DMS153 (cell line): ENCODE measurements at places on chromosomes 6 and 20.
A peak's percentile ranks its signal among the peaks of the same experiment; 100 is the strongest.

GRCh38 chr6:52176550-52176949 lies 9.6 kb upstream of the IL17A start:
- DNase-seq, result peak; percentile 99

DNA sequence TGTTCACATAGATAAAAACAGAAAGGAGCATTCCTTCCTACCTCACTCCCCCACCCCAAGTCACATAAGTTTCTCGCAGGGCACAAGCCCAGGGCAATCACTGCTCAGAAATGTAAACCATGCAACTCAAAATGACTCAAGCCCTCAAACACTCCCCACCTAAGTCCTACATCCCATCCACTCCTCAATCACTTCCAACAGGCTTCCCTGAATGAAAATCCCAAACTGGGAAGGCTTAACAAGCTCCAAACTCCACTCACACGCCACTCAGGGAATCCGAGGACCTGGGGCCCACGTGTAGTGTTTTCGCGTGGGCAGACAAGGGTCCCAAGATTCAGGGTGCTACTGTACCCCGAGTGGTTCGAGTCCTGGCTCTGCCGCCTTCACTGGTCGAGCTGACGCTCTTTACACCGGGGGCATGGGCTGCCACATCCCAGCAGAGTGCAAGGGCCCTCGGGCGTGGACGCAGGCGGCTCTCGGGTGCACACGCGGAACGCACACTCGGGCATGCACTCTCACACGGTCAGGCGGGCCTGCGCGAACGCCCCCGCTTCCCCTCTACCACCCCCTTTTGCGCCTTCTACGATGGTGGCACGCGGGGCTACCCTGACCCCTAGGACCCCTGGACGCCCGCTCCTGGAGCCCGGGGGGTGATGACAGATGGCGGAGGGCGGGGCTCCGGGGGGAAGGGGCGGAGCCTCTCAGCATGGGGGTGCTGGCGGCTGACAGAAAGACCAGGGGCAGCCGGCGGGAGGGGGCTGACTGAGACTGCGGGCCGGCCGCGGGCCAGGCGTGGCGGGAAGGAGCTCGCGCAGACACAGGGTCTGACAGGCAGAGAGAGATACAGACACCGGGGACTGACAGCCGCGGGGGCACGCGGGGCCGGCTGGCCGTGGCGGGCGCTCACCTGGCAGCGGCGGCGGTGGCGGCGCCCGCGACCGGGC lies 657 bp downstream of the ZHX3 start:
- DNase-seq, result no peak

GRCh38 chr6:1075444-1075843 lies 236.5 kb upstream of the FOXQ1 start:
- DNase-seq, result no peak

DNA sequence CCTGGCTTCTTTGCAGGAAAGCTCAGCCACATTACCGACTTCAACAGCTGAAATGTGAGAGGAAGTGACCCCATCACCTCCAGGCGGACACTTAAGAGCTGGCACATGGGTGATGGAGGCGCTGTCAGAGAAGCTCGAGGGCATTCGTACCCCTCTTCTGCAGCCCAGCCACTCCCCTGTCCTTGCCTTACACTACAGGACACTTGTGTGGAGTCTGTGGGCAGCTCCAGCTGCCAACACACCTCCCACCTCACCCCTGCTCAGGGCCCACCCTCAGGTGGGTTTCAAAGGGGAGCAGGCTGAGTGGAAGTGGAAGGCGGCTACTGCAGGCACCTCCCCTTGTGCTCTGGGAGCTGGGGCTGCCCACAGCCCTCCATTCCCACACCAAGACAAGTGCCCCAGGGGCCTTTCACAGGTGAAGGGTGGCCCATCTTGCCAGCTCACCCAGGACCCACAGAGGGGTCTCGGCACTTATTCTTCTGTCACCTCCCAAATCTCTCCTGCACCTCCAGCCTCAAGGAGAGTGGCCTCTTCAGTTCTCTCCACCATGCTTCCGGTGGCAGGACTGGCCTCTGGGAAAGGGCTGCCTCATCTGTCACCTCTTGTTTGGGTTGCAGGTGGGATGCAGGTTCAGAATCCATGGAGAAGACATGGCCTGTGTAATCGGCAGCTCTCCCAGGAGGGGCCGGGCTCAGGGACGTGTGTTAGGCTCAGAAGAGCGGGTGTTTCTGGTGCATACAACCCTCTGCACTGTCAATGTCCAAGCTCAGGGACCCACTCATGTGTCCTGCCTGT lies 49.8 kb downstream of the IRF4 start:
- no peak for DNase-seq

DNA sequence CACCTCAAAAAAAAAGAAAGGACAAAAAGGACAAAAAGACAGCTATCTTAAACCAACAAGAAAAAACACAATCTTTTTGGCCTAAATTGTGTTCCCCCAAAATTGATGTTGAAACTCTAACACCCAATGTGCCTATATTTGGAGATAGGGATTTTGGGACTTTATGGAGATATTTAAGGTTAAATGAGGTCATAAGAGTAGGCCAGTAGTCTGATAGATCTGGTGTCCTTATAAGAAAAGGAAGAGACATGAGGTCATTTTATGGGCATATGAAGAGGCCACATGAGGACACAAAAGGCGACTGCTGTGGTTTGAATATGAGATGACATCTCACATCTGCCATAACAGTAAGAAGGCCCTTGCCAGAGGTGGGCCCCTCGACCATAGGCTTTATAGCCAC lies 49.5 kb downstream of the TRIM38 start:
- DNase-seq, result no peak

DNA sequence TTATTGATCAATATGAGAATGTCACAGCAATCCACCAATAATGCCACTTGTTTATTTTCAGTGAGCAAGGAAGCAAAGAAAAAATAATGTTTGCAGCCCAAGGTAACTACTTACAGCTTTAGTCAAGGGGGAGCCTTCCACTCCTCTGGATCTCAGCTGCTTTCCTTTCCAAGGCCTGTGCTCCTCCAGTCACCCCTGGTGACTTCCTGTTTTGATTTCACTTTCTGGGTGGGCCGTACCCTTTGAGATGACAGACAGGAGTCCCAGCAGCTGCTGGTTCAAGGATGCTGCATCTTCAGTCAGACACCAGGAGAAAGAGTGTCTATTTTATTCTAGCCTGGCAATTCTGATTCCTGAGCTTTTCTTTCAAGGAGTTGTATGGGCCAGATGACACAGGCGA lies 5.6 kb upstream of the VNN2 start:
- DNase-seq, result no peak

GRCh38 chr6:17628873-17629272 lies 28.8 kb downstream of the FAM8A1 start:
- no peak for DNase-seq

GRCh38 chr6:148828047-148828446 lies 81.2 kb downstream of the UST start:
- DNase-seq, result no peak

- no peak for DNase-seq
Observed at GRCh38 chr6:37287519-37288157, 29.7 kb upstream of the TMEM217 start.

- DNase-seq, result no peak
Observed at GRCh38 chr20:24212494-24212893, 223.9 kb upstream of the GGTLC1 start.

GRCh38 chr20:12677925-12678324 lies 330.8 kb upstream of the SPTLC3 start:
- no peak for DNase-seq

- DNase-seq, result no peak
Observed at GRCh38 chr6:142258757-142259156, 43.0 kb upstream of the ADGRG6 start.

DNA sequence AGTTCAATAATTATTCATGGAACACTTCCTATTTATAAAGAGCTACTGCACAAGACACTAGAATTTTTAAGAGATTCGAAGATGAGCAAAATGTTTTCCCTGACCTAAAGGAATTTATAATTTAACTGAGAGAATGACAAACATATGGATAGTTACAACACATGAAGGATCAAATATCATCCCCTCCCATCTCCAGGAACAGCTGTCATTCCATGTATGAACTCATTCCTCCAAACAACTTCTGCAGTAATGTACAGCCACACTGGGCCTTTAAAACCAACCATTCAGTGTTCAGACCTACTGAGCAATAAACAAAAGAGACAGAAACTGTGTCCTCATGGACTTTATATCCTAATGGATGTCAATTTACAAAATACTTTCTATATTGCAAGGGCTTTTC lies 87.8 kb downstream of the KIF16B start:
- no peak for DNase-seq

- no peak for DNase-seq
Observed at GRCh38 chr20:36402708-36403107, 96.6 kb downstream of the DLGAP4 start.

DNA sequence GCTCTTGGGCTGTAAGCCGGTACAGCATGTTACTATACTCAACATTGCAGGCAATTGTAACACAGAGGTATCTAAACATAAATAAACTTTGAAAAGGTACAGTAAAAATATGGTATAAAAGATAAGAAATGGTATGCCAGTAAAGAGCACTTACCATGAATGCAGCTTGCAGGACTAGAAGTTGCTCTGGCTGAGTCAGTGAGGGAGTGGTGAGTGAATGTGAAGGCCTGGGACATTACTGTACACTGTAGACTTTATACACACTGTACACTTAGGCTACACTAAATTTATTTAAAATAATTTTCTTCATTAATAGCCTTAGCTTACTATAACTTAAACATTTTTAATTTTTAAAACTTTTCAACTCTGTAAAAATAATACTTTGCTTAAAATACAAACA lies 37.8 kb upstream of the ANKEF1 start:
- DNase-seq, result no peak

DNA sequence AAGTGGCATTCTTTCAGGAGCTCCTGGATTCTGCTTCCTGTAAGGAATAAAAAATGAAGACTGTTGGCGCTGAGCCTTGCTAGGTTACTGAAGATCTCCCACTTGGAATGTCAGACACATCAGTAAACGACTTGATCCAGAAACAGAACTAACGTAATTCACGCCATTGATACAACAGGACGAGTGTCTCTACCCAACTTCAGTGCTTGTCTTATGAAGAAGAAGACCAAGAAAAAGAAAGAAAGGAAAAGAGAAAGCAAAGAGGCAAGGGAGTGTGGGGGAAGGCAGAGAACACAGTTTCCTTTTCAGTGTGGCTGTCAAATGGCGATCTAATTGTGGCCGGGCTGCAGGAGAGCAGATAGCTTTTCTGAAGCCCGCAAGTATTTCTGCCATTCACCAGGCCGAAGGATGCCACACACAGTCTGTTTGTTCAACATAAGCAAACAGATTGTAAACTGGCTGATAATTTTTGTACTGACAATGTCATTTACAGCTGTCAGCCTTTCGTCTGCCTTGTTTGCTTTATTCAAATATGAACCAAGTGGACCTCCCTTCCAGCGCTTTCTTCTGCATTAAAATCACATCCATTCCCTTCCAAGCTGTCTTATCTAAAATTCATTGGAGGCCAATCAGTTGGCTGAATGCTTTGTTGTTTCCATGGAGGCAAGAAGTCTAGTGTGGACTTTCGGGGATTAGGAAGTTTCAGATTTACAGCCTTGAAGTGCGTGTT lies 180.6 kb downstream of the FOXA2 start:
- peak; percentile 85 for DNase-seq

GRCh38 chr6:98932381-98932780 lies 15.4 kb downstream of the FBXL4 start:
- DNase-seq, result no peak

GRCh38 chr6:6851059-6851948 lies 256.5 kb upstream of the RREB1 start:
- no peak for DNase-seq

- DNase-seq, result no peak
Observed at GRCh38 chr20:23625236-23625964, 12.4 kb downstream of the CST3 start.

GRCh38 chr20:15328084-15328483 lies 990.7 kb upstream of the FLRT3 start:
- DNase-seq, result no peak

GRCh38 chr6:28758818-28759235 lies 165.0 kb downstream of the TRIM27 start:
- DNase-seq, result no peak

DNA sequence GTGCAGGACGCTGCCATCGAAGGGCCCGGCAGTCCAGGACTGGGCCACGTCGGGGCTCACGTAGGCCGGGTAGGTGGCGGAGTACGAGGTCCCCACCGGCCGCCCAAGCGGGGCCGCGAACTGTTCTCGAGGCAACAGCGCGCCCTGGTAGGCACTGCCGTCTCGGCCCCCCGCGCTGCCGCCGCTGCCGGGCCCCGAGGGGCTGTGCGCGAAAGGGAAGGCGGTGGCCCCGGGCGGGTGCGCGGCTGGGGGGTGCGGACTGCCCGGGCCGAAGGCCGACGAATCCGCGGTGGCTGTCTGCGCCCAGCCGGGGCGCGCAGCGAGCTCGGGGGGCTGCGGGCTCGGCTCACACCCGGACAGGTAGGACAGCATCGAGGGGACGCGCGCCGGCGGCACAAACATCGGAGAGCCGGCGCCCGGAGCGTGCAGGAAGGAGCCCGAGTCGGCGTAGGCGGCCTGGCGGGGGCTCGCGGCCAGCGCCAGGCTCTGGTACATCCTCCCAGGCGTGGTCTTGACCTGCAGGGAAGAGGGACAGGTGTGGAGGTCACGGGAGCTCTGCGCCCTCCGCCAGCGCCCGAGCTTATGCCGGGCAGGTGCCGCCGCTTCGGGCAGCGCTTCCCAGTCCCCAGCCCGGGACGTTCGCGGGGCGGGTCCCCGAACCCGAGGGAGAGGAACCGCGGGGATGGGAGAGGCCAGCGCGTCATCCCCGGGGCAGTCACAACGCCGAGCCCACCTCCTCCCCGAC lies 596 bp downstream of the GATA5 start:
- DNase-seq, result no peak

GRCh38 chr6:124978451-124979293 lies 16.4 kb downstream of the RNF217 start:
- DNase-seq, result no peak

DNA sequence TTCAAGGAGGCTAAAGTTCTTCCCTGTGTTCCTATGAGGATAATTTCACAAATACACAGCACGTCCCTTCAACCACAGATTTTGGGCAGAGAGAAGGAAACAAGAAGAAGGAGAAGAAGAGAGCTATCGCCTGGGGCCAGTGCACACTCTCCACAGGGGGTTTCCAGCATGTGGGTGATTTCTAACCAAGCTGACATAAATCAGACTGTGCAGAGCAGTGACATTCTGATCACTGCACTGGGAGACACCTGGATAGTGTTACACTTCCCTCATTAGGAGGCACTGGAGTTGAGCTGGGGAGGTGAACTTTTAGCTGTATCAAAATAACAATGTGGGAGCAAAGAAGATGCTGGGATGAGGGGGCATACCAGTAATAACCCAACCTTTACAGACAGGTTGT lies 71.8 kb upstream of the CENPW start:
- DNase-seq, result no peak

DNA sequence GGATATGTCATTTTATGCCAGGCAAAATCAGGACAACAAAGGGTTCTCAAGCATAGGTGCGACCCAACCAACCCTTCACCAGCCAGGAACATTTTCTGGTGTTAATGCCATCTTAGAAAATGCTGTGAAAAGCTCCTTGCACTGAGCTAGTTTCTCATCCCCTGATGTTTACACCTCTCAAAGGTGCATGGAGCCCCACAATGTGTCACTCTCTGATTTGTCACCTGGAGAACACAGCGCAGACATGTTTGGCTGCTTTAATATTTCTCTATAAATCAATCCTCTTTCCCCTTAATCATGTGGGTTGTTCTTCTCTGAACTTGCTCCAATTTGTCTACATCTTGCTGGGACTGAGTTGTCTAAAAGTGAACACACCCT lies 244.3 kb downstream of the TSHZ2 start:
- DNase-seq, result no peak

- peak; percentile 57 for DNase-seq
Observed at GRCh38 chr6:107657755-107658461, 166.2 kb downstream of the SCML4 start.

- no peak for DNase-seq
Observed at GRCh38 chr20:23356203-23356602, 5.6 kb downstream of the NXT1 start.

- peak; percentile 90 for DNase-seq
Observed at GRCh38 chr6:83051377-83052172, 14.1 kb downstream of the UBE3D start.
